BJ (cell line): ENCODE measurements at places on chromosomes 3 and 15. TPM values are rescaled to one million over a fixed set of nuclear protein-coding genes. Genes with fewer than 3 reads are reported as not detected.

DNA sequence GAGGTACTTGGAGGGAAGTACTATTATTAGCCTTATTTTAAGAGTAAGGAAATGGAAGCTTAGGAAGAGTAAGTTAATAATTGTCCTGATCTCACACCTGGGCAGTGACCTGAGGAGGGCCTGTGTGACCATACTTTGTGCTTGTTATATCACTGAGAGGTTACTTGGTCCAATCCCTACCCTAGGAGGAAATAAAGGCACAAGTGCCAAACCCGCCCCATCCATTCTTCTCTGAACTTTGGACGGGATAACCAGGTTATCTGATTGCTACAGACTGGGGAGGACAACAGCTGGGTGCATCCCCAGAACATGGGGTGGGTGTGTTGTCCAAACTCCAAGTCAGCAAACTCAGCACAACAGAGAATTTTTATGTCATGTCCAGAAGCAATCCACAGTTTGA lies 77.7 kb upstream of the NR2E3 start:
- DNase-seq, result no peak

- DNase-seq, result no peak
Observed at GRCh38 chr3:7546253-7546652, 685.3 kb downstream of the GRM7 start.

- no peak for DNase-seq
Observed at GRCh38 chr3:110608566-110608965, 463.1 kb upstream of the NECTIN3 start.

DNA sequence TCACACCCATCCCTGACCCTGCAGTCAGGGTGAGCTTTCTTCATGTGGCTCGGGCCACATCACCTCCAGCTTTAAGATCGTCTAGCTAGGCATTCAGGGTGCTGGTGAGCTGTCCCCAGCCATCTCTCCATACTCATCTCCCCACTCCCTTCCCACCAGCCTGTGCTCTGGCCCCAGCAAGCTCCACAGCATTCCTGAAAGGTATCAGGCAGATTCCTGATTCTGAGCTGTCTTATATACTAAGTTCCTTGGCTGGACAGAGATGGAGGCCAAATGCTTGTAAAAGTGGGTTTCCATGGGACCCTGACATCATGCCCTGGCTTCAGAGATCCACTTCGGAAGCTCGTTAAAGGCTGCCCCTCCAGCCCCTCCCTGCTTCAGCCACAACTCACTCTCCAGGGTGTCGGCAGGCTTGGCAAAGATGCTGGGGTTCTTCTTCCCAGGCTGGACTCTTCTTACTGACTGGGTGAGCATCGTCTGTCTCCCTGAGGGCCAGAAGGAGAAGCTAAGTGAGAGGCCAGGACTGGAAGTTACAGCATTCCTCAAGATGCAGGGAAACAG lies 3.9 kb downstream of the CILP start:
- DNase-seq, result no peak

DNA sequence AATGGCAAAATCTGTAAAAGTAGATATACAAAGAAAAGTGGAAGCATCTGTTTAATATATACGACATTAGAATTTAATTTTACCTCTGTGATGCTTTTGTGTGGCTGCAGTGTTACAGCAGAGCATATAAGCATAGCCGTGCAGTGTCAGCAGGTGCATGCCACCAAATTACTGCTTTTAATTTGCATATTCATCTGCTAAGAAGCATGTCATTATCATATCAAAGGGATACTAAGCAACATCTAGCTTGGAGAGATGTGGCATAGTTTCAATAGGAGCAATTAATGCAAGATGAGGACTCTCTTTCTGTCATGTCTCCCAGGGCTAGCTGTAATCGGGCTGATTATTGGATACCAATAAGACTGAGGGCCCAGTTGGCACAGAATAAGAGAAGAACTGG lies 214.4 kb upstream of the SOX2 start:
- DNase-seq, result no peak

DNA sequence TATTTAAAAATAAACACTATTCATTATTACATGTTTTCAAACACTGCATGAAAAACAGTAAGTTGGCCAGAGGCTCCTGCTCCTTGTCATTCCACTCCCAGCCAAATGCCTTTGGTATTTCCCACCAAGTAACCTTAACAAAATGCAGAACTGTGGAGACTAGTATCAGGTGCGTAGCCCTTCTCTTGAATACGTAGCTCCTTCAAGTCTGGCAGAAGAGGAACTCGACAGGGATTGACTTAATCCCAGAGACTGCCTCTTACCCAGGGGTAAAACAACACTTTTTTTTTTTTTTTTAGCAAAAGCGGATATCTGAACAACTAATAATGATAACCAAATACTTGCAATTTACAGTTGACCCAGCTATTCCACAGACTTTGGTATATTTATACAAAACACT lies 738 bp downstream of the COMMD2 start:
- DNase-seq, result no peak

DNA sequence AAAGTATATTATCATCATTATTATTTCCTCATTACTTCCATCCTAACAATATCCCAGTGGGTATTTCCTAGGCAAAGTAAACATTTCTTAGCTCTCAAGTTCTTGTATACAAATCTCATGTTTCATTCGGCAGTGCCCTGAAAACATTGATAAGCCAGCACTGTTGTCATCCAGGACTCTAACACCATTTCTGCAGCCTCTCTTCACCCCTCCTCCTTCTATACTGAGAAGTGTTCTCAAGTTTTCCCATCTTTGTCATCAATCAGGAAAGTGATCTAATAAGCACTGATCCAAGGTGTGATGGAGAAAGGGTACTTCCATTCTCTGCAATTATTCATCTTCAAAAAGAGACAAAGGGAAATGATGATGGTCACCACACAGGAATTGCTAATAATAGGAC lies 168.4 kb upstream of the CCDC54 start:
- DNase-seq, result no peak

GRCh38 chr15:85748729-85749128 lies 46.0 kb downstream of the KLHL25 start:
- no peak for DNase-seq

DNA sequence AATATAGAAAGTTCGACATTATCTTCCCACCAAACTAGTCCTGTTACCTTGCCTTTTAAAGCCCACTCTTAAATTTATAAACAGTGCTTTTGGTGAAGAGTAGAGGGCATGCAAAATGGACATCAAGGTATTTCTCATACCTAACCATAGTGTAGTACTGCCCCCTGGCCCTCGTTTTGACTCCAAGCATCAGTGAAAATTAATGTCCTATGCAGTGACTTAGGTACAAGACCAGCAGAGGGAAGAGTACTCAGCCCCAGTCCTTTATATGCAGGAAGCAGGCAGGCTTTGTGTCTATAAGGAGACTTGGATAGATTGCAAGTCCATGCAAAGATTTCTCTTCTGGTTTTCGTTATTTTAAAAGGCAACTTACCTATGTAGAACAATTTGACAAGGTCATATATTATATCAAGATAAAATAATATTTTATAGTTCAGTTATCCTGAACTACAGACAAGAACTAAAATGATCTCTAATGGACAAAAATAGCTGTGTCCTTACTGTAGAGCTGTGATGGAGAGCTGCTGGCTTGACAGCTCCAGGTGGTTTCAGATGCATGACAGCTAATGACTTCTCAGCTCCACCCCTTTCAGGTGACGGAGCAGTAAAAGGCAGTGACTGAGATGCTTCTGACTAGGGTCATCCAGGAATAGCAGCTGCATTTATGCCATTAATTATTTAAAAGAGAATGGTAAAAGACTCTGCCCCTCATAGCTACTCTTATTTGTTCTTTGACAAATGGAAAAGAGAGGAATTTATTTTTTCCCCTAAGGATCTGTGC lies 646.1 kb downstream of the SQOR start:
- no peak for DNase-seq

Gene GOLGA6L10
- polyA plus RNA-seq, result 0.44 and 0.63 TPM in 2 replicates
